NCI-H1048 (cell line): ENCODE measurements at places on chromosomes 16 and 17.

DNA sequence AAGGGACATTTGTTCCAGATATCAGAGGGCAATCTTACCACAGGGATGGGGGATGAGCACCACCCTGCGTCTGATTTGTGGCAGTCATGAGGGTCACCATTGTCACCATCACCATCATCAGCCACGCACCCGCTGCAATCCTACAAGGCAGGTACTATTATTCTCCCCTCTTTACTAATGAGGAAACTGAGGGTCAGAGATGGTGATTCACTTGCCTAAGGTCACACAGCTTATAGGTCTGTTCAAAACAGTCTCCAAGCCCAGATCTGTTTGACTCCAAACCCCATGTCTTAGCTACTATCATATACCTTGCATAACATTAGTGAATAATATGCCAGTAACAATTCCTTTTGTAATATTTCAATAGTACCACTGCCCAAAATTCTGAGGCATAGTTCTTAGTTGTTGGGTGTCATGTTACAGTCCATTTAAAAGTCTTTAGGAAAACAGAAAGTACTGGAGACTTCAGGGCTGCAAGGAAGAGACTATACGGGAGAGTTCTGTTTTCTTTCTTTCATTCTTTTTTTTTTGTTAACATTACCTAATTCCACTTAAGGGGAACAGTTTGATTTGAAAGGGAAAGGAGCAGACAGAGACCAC is 166.4 kb downstream of the C16orf95 start:
- no peak for DNase-seq

DNA sequence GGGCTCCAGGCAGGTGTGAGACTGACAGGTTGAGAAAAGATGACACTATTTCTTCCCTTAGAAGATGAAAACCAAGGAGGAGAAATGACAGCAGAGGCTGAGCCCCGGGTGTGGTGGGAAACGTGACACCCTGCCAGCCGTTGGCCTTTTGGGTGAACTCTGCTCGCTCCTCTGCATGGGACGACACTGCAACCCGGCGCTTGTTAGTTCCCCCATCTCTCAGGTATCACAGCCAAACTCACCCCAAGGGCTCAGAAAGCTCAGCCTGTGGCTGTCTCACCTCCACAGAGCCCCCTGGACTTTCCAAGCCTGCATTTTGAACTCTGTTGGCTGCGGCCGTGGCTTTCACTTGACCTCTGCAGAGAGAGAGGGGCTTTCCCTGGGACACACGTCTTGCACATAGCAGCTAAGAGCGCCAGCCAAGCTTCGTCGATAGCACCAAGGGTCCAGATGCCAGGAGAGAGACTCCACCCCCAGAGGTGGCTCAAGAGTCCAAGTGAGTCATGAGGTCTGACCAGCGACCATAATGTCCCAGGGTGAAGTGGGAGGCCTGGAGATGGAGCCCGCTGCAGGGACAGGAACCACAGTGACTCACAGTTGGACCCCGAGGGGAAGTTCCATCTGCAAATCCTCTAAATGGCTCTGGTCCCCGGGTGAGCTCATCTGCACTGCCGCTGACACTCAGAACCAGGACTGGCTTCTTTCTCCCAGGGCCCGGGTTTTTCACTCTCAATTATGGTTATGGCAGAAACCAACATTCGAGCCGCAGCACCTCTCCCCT is 301.9 kb downstream of the SOX9 start:
- no peak for DNase-seq

- no peak for DNase-seq
Measured at GRCh38 chr16:81401035-81401950, 43.3 kb upstream of the CMIP start.

GRCh38 chr16:50547340-50548124 is 664 bp upstream of the NKD1 start:
- DNase-seq = no peak

- no peak for DNase-seq
Measured at GRCh38 chr17:8122924-8123694, 797 bp downstream of the HES7 start.

- DNase-seq = no peak
Measured at GRCh38 chr16:28491230-28491969, 474 bp downstream of the CLN3 start.

DNA sequence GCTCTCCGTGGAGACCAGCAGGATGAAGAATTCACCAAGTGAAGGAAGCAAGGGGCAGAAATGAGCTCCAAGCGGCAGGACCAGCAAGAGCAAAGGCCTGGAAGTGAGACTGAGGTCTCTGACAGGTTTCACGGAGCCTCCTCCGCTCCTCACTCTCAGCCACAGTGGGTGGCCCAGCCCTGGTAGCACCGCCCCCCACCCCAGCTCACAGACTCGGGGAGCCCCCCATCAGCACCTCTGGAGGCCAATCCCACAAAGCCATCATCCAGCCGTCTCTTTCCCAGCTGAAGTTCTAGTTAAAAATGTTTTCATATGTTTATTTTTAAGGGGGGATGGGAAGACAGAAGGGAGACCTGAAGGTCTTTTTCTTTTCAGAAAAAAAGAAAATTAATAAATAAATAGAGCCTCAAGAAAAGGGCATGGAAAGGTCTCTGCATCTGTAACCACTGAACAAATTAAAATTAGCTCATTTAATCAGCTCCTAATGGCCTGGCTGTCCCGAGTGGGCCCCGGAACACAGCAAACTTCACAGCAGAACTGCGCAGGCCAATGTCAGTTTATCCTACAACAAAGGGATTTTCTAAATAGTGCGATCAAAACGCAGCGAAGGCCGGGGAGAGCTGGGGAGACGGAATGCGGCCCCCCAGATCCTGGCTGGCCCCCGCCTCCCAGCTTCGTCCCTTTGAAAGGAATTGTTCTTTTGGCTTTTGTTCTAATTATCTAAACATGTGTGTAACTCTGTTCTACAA is 190.3 kb downstream of the ZNF423 start:
- no peak for DNase-seq

GRCh38 chr17:47990962-47991731 is 20.2 kb downstream of the CDK5RAP3 start:
- DNase-seq = no peak

DNA sequence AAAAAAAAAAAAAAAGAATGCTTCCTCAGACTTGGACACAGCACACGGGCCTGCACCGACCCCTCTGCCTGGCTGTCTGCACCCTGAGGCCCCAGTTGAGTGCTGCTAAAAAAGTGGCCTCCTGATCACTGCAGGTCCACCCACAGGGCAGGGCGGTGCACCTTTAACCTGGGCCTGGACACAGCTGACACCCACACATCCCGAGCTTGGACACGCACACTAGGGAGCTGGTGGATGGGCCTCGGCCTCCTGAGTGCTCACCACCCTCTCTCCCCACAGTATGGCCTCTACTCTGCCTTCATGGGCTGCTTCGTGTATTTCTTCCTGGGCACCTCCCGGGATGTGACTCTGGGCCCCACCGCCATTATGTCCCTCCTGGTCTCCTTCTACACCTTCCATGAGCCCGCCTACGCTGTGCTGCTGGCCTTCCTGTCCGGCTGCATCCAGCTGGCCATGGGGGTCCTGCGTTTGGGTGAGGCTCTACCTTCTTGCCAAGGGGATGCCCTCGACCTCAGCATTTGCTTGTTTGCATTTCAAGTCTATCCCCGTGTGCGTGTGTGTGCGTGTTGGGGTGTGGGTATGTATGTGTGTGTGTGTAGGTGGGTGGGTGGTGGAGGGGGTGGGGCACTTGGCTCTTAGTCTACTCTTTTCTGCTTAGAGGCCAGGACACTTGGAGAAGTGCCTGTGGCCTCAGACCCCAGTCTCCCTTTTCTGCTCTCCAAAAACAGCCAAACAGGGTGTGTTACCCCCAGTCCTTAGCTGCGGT is 2.3 kb downstream of the SLC26A11 start:
- DNase-seq = no peak

DNA sequence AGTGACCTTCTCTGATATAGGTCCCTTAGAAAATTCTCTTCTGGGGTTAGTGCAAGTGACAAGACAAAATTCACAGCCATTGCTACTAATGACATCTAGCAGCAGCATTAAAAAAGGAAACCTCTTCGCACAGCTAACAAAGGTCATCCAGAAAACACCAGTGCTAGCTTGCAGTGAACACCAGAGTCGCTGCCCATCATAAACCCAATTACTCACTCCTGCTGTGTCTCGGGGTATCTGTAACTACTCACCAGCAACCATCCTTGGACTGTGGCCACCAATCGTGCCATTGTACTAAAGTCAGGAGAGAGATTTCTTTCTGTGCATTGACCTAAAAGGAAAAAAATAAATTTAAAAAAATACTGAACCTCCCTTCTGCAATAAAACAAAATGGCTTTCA is 1494.7 kb upstream of the CDH8 start:
- DNase-seq = no peak

DNA sequence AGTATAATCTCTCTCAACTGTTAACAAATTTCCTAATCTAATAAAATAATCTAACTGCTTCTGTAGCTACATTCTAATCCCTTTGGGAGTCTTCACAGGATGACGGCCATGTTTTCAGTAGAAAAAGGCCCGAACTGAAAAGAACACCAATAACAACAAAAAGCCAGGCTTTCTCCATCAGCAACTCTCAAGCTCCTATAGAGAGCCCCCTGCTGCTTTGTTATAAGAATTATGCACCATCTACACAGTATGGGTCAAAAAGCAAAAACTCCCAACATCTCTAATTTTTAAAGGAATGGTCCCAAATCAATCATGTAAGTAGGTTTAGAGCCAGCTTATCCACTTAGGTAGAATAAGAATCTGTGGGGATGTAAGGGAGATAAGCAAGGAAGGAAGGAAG is 163.6 kb upstream of the C17orf78 start:
- no peak for DNase-seq

DNA sequence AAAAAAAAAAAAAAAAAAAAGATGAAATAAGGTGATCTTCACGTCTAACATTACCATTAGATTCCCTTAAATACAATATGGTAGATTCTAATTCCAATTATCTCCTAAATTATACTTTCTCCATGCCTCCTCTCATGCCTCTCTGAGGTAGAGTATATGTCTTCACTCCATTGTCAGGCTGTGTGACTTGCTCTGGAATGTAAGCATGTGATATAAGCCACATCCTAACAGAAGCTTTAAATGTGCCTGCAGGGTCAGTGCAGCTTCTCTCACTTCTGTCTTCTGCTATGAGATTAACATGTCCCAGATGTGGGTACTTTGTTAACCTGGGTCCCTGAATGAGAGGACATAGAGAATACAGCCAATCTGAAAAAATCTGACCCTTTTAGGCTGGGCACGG is 32.6 kb downstream of the MED13 start:
- DNase-seq = no peak

DNA sequence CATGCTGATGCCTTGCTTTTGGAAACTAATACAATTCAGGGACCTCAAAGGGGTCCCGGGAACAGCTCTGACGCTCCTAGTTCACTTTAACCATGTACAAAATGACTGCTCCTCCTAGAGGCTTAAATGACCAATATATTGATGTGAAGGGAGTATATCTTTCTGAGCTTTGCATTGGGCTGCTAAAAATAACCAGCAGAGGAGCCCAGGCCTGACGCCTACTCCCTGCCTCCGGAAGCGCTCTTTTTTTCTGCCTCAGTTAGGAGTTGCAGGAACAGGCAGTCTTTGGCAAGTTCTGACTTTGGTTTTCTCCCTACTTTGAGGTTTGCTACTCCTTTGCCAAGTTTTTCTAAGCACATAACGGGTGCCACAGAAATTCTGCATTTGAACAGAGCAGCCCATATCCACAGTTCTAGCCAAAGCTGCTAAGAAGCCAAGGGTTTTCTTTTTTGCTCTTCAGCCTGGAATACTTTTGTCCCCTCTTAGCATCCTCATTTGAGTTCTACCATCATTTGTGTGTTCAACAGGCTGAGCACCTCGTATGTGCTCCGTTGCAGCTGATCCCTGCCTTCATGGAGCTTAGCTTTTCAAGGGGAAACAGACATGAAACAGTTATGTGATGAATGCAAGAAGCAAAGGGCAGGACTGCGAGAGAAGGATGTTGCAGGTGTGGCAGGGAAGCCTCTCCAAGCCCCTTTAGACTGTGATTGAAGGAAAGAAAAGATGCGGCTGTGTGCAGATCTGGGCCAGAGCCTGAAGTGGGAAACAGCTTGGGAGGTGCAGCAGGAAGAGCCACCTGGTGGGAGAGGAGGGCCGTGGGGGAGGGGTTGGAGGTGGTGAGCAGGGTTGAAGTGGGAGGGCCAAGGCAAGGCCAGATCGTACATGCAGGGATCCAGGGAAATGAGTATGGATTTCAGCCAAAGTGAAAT is 2.8 kb upstream of the NAGPA start:
- DNase-seq = no peak

DNA sequence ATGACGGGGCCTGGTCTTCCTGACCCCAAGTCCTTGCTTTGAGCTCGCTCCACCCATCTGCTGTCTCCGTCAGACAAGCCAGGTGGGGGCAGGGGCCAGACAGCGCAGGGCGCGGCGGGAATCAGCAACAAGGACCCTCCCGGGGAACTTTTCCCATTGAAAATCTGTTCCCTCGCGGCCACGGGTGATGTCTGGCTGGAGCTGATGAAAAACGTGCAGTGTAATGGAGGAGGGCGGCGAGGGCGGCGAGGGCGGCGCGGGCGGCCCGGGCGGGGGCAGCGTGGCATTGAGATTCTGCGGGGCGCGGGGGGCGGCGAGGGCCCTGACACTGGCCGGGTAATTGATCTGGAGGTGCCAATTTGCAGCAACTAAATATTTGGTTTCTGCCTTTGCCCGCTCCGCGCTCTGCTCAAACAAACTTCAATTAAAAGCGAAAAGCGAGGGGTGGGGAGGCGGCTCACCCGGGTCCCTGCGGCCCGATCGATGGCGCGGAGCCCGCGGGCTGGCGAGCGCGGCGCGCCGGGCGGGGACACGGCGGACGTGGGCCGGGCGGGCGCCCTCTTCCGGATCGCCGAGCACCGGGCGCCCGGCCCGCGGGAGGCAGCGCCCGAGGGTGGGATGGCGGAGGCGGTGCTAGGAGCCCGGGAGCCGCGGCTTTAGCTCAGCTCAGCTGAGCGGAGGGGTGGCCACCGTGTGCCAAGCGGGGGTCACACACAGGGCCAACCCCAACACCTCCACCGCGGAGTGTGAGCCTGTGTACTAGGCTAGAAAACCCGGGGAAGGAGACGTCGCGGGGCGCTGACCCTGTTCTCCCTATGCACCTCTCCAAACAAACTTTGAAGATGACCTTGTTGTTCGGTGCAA is 32.4 kb downstream of the DCAKD start:
- DNase-seq = no peak

DNA sequence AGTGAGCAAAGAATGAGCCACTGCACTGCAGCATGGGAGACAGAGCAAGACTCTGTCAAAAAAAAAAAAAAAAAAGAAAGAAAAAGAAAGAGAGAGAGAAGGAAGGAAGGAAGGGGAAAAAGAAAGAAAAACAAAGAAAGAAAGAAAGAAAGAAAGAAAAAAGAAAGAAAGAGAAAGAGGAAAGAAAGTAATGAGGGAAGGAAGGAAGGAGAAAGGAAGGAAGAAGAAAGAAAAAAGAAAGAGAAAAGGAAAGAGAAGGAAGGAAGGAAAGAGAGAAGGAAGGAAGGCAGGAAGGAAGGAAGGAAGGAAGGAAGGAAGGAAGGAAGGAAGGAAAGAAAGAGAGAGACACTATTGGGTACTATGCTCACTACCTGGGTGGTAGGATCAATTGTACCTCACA is 122.2 kb upstream of the ERCC4 start:
- no peak for DNase-seq

GRCh38 chr17:66753126-66753920 is 81.6 kb upstream of the CACNG5 start:
- DNase-seq = no peak

- DNase-seq = no peak
Measured at GRCh38 chr16:72126429-72126765, 32.8 kb downstream of the DHX38 start.

- DNase-seq = no peak
Measured at GRCh38 chr16:677316-678190, 2.1 kb downstream of the RHBDL1 start.
